ENCODE measurements at places on chromosomes 12 and 14.

DNA sequence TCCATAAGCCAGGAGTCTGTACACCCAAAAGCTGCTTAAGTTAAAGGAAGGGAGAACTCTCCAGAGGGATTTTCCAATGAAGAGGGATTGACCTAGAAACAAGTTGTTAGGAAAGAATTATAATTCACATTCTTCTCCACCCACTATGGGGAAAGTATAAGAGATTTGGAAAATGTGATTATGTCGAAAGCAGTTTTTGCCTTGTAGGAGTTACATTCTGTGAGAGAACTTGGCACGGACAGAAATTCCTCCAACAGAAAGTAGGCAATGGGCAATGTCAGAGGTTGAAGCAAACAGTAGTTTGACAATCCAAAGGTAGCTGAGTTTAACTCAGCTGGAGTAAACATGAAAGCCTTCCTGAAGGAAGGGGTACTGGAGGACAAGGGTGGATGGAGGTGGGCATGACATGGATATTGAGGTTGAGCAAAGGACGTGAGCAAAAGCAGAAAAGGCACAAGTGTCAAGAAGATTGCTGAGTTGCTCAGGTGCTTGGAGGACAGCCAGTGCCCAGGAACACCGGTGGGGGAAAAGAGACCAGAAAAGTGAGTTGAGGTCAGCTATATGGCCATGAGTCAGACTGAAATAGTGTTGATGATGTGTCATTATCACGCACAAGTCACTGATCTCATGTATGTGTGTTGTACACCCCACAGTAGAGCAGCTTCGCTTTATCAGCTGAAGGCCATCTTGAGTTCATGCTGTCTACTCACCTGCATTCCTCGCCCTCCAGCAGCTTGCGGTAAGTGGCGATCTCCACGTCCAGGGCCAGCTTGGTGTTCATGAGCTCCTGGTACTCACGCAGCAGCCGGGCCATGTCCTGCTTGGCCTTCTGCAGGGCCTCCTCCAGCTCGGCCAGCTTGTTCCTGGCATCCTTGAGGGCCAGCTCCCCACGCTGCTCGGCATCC, 4.0 kb downstream of the KRT5 start:
- DNase-seq = no peak

DNA sequence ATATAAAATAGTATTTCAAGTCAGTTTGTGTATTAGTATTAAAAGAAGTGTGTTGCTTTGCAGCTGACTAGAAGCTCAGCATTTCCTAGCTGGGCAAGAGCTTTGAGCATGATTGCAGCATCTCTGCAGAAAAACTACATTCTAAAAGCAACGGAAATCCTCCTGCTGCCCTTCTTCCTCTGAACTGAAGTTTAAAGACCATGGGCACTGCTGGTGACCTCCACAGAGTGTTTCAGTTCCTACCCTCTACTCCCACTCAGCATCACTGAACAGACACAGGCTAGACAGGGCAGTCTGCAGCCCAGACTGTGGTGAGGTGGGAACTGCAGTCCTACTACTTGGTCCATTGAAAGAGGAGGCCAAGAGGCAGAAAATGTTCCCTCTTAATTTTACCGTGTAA, 59.0 kb downstream of the FAR2 start:
- DNase-seq = no peak

DNA sequence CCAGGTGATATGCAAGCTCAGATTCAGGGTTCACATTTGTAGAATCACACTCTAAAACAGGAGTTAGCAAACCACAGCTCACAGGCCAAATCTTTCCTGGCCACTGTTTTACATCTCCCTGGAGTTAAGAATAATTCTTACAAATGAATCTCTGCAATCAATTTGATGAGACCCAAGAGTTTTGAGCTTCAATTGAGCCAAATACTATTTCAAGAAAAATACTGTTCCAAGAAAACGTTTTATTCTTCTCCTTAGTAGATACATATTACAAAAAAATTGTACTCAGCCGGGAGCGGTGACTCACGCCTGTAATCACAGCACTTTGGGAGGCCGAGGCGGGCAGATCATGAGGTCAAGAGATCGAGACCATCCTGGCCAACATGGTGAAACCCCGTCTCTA, 2.5 kb downstream of the PTGDR start:
- DNase-seq = no peak

DNA sequence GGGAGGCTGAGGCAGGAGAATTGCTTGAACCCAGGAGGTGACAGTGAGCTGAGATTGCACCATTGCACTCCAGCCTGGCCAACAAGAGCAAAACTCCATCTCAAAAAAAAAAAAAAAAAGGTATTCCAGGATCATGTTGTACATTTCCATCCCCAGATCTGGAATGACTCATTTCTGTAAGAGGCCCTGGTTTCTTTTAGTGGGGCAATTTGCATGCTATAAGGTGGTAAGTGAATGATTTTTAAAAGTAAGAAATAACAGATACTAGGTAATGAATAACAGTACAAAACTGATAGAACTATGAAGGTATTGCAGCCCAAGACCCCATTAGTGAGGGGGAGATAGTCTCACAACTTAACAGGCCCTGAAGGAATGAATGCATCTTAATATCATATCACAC, 17.7 kb upstream of the ADCK1 start:
- no peak for DNase-seq

DNA sequence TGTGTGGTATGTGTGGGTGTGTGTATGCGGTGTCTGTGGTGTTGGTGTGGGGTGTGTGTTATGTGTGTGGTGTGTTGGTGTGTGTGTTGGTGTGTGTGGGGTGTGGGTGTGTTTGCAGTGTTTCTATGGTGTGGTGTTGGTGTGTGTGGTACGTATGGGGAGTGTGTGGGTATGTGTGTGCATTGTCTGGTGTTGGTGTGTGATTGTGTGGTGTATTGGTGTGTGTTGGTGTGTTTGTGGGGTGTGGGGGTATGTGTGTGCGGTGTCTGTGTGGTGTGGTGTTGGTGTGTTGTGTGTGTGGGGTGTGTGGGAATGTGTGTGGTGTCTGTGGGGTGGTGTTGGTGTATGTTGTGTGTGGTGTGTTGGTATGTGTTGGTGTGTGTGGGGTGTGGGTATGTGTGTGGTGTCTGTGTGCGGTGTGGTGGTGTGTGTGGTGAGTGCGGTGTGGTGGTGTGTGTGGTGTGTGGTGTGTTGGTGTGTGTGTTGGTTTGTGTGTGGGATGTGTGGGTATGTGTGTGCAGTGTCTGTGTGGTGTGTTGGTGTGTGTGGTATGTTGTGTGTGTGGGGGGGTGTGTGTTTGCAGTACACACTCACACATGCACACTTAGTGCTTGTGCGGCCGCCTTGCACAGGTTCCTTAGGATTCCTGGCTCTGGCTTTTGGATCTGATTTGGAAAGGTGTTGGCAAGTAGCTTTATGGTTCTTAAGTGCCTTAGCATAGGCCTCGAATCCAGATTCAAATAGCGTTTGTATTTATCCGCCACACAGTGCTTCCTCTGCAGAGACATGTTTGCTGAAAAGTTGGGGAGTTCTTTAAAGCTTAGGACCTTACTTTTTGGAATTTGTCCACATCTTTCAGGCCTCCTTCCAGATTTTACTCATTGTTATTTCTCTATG, 16.4 kb downstream of the MLXIP start:
- no peak for DNase-seq

DNA sequence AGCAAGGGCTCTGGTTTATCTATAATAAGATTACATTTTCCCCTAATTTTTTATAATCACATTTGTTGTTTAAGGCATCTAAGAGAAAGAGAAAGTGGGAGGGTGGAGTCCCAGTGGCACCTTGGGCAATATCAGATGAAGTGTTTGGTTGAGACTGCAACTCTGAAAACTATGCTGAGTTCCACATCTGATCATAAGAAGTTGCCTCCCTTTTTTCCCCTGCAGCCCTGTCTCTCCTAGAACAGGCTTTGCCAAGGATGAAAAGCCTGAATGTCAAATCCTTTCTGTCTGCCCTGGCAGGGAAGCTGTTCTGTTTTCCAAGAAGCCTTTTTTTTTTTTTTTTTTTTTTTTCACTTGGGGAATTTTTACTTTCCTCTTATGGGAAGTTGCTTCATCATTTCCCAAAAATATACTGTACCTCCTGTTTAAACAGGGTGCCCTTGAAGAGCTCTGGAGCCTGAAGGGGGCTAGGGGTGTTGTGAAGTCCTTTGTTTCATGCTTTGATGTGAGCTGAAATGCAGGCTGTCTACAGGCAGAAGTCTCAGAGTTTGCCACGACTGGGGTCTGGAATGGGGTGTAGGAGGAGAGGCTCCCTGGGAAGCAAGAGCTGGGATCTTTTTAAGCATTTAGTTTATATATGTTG, 71.3 kb downstream of the SUSD6 start:
- no peak for DNase-seq

DNA sequence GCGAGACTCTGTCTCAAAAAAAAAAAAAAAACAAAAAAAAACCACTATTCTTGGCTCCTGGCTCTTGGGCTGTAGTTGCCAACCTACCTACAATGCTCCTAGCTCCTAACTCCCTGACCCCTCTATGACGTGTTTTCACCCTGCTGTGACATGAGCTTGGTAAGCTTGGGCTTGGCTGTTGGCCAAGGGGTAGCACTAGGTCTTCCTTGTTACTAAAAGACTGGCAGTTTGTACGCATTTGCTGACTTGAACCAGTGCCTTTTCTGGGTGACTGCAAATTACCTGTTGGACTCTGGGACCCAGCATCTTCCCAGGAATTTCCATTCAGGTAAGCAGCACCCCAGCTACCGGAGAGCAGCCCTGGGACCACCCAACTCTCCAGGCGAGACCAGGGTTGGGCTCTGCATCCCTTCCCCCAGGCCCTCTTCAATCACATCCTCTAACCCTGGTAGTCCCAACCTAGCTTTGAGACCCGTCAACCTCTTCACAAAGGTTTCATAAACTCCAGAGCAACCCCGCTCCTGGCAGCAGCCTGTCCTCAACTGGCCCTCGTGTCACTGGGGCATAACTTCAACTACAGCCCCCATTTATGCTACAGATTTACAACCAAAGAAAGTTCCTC, 8.3 kb downstream of the CDK2AP1 start:
- no peak for DNase-seq

DNA sequence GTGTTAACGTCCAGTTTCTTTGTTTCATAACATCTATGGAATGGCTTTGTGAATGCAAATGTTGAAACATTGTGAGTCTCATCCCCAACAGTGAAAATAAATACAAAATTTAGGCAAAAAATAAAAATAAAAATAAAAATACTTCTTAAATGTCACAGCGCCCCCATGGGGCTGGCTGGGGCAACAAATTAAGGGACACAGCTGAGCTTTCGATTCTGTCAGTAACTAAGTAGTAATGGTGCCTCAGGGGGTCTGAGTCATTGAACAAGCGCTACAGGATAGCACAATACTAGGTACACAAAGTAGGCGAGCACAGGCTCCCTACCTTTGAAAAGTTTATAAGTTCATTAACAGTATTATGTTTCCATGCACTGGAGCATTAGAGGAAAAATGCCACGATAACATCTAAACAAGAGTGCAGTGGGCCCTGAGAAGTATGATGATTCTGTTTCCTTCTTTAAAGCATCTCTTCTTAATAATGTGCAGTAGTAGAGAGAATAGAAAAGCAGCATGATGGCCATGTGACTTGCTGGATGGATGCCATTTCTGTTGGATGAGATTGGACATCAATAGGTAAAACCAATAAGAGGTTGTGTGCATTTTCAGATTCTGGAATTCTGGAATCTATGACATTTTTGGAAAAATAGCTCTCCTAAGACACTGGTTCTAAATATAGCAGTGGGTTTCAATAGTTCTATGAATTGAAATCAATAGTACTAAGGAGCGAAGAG, 667.2 kb downstream of the DIO2 start:
- DNase-seq = no peak
